Left renal pelvis (tissue), 4 donors: ENCODE measurements at places on chromosomes 2 and 18. TPM values are rescaled to one million over a fixed set of nuclear protein-coding genes. Genes with fewer than 3 reads are reported as not detected.
A peak's percentile ranks its signal among the peaks of the same experiment; 100 is the strongest.

The TUBA4B gene
- 0.61 TPM for polyA plus RNA-seq

- no peak for DNase-seq
Measured at GRCh38 chr2:88709181-88709631, 17.7 kb downstream of the RPIA start.

DNA sequence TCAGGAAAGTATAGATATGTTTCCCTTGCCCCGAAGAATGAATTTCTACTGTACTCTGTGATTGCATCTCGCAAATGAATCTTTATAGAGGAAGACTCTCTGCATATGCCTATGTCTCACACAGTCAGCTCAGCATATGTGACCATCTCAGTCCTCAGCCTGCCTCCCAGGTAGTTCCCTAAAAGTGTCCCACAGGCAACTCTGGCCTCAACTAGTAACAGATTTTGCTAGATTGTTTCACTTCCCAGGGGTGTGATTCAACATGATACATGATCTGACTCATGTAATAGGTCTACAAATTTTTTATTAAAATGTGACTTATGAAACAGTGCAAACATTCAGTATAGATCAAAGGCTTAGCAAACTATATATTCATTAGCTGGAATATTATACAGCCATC is 296.6 kb upstream of the CRIM1 start:
- no peak for DNase-seq

DNA sequence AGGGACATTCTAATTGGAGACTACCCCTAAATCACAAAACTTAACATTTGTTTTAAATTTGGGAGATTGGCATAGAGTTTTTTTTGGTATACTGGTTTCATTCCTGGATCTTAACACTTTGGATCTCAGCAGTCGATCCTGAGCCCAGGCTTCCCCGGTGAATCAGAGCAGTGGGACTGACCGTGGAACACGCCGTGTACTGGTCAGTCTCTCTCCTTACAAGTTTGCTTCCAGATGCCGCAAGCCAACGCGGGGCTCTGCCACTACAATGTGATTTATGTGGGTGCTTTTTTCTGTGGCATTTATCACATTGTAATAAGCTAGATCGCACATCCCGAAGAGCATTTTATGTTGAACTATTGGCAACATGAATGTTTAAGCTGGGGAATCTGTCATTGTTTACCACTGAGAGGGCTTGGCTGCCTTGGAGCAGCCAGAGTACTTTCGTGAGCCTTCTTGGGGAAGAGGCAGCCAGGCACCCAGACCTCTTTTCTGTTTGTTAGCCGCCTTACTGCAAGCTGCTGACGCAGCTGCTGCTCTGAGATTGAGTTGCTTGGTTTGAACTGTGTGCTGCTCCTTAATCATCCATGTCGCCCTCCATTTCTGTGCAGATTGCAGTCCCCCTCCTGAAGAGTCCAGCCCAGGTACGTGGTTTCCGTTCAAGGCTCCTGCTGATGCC is 49.3 kb downstream of the COA5 start:
- no peak for DNase-seq

DNA sequence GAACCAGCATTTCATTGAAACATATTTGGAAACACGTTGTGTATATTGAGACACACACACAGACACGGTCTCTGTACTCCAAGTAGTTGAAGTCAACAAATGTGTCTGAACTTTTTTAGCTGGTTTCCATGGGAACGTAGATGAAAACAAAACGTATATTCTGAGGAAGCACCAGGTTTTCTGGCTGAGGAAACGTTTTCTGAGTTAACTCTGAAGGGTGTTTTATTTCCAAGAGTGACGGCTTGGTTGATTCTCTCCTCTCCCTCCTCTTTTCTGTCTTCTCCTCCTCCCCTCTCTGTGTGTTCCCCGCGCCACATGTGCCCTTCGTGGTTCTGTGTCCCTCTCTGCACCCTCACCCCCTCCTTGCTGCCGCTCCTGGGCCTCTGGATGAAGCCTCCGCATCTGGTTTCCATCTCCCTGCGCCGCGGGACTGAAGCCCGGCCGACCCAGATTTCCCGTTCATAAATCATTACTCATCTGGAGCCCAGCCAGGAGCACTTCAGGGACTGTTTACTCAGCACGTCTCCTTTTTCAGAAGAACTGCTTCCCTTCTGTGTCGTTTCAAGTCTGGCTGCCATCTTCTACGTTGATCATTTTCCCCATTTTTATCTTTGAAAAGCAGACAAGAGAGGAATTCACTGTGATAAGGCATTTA is 122.7 kb downstream of the COL6A3 start:
- peak; percentile 93 for DNase-seq

- DNase-seq = no peak
Measured at GRCh38 chr2:43327119-43327518, 100.7 kb upstream of the ZFP36L2 start.

DNA sequence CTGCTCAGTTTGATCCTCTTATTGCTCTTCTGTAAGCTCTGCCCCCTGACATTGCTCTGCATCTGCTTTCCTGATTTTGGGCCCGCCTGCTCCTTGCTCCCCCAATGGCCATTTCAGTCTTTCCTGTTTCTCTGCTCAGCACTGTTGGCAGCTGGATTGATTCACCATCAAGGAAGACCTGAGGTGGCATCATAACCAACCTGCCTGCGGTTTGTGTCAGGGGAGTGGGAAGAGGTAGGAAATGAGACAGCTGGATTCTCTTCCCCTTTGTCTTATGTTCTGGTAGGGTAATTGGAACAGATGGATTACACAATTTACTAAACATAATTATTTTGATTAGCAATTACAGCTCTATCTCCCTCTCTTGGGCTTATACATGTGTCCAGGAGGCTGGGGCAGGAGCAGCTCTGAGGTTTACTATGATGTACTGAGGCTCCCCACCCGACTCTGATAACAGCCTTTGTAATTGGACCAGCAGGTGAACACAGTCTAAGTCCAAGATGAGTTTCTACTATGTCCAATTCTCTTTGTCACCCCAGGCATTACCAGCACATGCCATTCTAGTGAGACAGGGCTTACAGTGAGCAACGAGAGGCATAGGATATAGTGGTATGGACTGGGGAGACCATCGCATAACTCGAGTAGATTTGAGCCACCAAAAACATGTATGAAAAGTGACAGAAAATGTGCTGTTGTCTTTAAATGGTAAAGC is 151.8 kb upstream of the MMADHC start:
- no peak for DNase-seq

The DSC3 gene
- polyA plus RNA-seq = 1.4 TPM

DNA sequence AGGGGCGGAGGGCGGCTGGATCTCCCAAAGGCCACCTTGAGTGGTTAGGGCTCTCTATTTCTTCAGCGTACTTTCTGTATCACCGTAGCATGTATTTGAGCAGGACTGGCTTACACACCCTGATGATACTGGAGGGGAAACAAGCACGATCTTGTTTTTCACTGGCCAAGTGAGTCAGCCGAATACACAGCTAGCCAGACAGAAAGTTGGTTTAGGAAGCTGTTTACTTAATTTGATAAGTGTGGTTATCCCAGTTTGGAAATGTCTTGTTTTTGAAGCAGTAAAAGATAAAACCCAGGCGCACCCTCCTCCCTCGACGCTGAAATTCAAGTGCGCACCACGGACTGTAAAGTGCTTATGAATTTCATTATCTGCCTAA is 582 bp downstream of the RIOK3 start:
- no peak for DNase-seq

The CYP27C1 gene
- 8.6 TPM for polyA plus RNA-seq

- no peak for DNase-seq
Measured at GRCh38 chr18:34220081-34220815, 4.5 kb downstream of the NOL4 start.

DNA sequence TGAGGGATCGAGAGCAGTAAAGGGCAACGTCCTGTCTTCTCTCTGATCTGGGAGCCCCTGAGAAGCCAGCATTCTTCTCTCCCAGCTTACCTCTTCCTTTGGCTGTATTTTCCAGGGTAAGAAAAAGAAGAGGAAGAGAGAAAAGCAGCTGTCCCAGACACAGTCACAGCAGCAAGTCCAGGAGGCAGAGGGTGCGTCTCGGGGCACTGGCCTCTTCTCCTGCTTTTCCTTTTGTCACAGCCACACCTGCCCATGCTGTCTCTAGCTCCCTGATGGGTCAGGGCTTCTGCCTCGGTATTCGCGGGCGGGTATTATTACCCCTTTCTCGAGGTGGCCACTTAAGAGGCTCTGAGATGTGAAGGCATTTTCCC is 20.3 kb downstream of the TGOLN2 start:
- no peak for DNase-seq

- DNase-seq = no peak
Measured at GRCh38 chr18:3384664-3385563, 65.1 kb upstream of the TGIF1 start.

The FBXO41 gene
- 2.2 TPM for polyA plus RNA-seq

The SLC4A5 gene
- 1.5 TPM for polyA plus RNA-seq

GRCh38 chr2:162731917-162732804 is 106.4 kb downstream of the KCNH7 start:
- no peak for DNase-seq

- no peak for DNase-seq
Measured at GRCh38 chr2:111967018-111967417, 68.6 kb downstream of the MERTK start.

GRCh38 chr2:113724010-113724409 is 32.4 kb downstream of the SLC35F5 start:
- no peak for DNase-seq

GRCh38 chr18:74929110-74929509 is 279.8 kb downstream of the PTGR3 start:
- DNase-seq = no peak

DNA sequence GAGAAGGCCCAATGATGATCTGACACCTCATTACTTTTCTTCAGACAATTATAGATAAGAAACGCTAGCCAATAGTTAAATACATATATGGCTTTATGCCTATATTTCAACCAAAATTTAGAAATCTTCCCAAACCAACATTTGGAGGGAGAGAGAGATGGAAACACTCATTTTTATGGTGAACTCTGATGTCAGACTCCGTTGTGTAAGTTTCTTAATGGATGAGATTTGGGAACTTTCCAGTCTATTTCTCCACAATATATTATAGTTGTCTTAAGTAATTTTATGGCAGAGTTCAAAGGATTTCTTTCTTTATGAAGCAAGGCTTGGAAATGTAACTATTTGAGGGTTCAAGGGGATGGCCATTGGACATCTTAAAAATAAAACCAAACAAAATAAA is 407.0 kb downstream of the DCC start:
- no peak for DNase-seq

The SIX2 gene
- polyA plus RNA-seq = 20.8 TPM

- DNase-seq = no peak
Measured at GRCh38 chr2:9944330-9944758, 7.1 kb upstream of the GRHL1 start.

DNA sequence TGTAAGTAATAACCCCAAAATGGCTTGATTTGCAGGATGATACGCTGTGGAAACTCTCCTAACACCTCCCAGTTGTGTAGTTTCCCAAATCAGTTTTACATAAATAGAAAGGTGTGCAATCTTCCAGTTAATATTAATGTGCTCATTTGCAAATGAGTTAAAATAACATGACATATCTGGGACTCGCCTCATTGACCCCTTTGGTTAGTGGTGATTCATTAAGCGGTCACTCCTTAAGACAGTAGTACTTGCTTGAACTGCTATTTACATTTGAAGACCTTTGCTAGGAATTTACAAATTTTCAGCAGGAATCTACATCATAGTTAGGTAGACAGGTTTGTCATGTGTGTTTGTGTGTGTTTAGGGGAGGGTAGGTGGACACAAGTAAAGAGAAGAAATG is 1367.7 kb upstream of the CELF4 start:
- no peak for DNase-seq

GRCh38 chr2:54471221-54471711 is 15.1 kb downstream of the SPTBN1 start:
- DNase-seq = peak; percentile 50

- DNase-seq = no peak
Measured at GRCh38 chr2:204176306-204176705, 239.7 kb downstream of the ICOS start.

- DNase-seq = no peak
Measured at GRCh38 chr2:86070868-86071267, 34.8 kb downstream of the POLR1A start.

GRCh38 chr2:39413063-39413737 is 23.9 kb downstream of the MAP4K3 start:
- no peak for DNase-seq

The IL18RAP gene
- polyA plus RNA-seq = 0.22 TPM

The CD28 gene
- 2.1 TPM for polyA plus RNA-seq

The SLC5A7 gene
- 0.73 TPM for polyA plus RNA-seq

DNA sequence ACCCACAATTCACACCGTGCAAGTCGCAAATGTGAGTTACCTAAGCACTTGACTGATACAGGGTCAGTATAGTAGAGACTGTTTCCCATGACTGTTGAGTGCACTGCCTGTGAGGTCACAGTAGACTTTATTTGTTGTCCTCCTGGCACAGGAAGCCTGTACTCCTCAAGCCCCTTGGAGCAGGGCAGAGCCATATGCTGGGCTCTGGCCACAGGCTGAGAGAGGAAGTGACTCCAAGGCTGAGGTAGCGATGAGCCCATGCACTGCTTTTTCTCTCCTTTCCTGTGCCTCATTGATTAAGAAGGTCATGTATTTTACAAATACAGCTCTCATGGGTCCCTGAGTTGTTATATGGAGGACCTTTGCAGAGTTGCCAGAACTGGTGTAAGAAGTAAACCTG is 287.7 kb downstream of the SRBD1 start:
- no peak for DNase-seq

DNA sequence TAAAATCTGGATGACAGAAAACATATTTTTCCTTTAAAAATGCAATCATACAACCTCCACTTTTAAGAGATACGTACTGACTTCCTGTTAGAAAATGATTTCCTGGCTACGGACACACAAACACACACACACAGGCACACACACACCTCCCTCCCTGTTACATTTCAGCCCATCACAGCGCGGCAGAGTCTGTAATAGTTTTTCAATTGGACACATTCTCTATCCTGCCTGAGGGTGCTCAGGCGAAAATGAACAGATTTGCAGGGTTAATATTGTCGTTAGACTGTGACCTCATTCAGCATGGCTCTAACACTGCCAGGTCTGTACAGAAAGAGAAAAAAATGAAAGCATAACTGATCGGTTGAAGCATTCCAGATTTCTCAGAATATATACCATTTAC is 45.0 kb downstream of the KCTD1 start:
- DNase-seq = no peak

DNA sequence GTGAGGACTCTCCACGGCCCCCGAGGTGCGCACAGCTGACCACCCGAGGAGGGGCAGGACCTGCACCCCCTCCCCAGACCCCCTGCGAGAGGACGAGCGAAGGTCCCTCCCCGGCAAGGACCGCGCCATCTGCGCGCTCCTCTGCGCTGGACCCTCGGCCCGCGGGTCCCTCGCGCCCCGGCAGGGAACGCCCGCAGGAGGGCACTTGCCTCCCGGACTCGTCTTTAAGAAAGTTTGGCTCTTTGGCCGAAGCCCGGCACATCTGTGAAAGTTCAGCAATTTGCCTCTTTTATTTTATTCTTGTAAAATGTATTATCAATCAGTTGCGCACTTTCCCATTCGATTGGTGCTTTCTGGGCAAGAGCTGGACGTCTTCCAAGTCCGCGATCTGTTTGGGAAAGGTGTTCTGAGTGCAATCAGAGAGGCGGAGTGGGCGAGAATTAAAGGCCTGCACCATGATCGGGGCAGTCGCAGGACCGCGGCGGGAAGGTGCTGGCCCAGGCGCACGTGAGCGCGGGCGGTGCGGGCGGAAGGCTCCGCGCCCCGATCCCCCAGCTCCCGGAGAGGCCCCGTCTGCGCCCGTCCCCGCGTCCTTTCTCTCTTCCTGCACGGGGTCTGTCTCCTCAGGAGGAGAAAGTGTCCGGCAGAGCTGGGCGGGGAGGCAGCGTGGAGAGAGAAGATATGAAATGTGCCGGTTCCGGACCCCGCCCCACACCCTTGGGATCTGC is 1.6 kb upstream of the ALKAL2 start:
- DNase-seq = no peak
